Posterior vena cava (tissue), 2 donors: ENCODE measurements at places on chromosomes 11 and 22. TPM values are rescaled to one million over a fixed set of nuclear protein-coding genes. Genes with fewer than 3 reads are reported as not detected.
A peak's percentile ranks its signal among the peaks of the same experiment; 100 is the strongest.

GRCh38 chr11:46057489-46057888, 63.8 kb downstream of the PHF21A start:
- DNase-seq = no peak

DNA sequence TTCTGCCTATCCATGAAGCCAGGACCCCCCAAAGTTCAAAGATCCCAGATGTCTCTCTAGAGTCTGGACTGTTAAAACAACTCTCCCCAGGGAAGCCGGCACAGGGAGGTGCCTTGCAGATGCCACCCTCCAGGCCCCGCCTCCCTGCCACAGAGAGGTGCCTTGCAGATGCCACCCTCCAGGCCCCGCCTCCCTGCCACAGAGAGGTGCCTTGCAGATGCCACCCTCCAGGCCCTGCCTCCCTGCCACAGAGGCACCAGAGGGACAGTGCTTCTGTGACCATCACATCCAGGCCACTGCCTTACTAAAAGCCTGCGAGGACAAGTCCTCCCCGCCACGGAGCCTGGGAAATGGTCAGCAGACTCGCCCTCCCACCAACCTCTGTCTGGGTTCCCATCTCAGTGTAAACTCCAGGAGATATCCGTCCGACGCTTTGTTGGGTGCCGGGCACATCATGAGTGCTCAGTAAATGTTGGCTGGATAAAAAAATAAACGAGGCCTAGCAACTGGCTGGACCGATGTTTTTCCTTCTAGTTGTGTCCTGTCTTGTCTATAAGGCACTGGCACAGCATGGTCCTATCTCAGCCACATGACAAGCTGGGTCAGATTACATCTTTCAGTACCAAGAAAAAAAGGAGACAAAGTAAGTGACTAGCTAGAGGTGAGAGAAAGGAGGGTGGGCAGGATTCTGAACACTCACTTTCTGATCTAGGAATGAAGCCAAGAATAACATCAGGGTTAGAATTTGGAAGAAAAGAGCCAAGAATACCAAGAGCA, 91.2 kb upstream of the CSNK2A3 start:
- no peak for DNase-seq

The SEC14L6 gene
- 0.10 TPM for total RNA-seq

DNA sequence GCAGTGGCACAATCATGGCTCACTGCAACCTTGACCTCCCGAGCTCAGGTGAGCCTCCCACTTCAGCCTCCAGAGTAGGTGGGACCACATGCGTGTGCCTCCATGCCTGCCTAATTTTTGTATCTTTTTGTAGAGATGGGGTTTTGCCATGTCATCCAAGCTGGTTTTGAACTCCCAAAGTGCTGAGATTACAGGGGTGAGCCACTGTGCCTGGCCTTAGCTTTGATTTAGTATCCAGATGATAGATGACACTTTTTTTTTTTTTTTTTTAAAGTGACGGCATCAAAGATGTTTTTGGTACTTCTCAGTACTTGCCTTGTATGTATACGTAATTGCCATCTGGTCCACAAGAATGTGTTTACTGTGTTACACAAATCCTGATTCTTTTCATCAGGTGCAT, 23.4 kb downstream of the LDHAL6A start:
- no peak for DNase-seq

- DNase-seq = peak; percentile 98
These were observed 14.6 kb upstream of the TEF start for GRCh38 chr22:41367039-41367679.

DNA sequence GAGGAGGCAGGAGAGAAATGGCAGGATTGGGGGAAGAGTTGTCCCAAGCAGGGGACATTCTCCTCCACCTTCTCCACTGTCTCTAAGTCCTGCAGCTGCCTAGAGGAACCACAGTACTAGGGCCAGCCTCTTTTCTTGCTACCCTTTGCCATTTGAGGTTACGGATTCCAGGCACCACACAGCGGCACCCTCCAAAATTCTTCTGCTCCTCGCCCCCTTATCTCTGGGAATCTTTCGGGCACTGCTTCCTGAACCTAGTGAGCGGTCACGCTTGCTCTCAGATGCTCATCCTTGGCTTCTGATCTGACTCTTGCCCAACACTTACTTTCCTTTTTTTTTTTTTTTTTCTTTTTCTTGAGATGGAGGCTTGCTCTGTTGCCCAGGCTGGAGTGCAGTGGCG, 26.6 kb upstream of the XBP1 start:
- DNase-seq = no peak

The C11orf65 gene
- 0.19 TPM for total RNA-seq

The C22orf42 gene
- not detected for total RNA-seq

The ADAMTS15 gene
- total RNA-seq = 20.7 TPM

The RRP7A gene
- total RNA-seq = 32.4 TPM

- no peak for DNase-seq
These were observed 2.1 kb downstream of the MFRP start for GRCh38 chr11:119344291-119345010.

The LMNTD2 gene
- total RNA-seq = 0.56 TPM

GRCh38 chr11:12725055-12725862, 51.0 kb downstream of the TEAD1 start:
- no peak for DNase-seq

The LUZP2 gene
- 0.28 TPM for total RNA-seq

DNA sequence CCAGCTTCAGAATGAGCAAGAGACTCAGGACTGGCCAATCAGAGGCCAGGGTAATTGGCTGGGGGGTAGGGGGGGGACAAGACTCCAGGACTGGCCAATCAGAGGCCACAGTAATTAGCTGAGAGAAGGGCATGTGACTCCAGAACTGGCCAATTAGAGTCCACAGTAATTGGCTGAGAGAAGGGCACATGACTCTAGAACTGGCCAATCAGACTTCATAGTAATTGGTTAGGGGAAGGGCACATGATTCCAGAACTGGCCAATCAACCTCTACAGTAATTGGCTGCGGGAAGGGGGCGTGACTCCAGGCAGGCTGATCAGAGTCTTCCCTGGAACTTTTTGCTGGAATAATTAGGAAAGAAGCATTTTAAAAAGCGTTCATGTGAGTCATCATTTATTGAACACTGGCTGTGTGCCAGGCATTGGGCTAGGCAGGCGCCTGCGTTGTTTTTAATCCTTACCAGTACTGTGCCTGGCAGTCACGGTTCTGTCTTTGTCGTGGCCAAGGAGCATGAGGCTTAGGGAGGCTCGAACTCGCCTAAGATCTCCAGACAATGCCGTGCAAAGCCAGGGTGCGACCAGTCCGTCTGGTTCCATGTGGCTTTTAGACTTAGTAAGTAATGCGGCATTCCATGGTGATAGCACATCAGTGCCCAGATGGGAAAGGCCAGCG, 508.1 kb downstream of the TBC1D22A start:
- DNase-seq = no peak

- DNase-seq = no peak
These were observed 56.2 kb downstream of the NAV2 start for GRCh38 chr11:19768815-19769214.

DNA sequence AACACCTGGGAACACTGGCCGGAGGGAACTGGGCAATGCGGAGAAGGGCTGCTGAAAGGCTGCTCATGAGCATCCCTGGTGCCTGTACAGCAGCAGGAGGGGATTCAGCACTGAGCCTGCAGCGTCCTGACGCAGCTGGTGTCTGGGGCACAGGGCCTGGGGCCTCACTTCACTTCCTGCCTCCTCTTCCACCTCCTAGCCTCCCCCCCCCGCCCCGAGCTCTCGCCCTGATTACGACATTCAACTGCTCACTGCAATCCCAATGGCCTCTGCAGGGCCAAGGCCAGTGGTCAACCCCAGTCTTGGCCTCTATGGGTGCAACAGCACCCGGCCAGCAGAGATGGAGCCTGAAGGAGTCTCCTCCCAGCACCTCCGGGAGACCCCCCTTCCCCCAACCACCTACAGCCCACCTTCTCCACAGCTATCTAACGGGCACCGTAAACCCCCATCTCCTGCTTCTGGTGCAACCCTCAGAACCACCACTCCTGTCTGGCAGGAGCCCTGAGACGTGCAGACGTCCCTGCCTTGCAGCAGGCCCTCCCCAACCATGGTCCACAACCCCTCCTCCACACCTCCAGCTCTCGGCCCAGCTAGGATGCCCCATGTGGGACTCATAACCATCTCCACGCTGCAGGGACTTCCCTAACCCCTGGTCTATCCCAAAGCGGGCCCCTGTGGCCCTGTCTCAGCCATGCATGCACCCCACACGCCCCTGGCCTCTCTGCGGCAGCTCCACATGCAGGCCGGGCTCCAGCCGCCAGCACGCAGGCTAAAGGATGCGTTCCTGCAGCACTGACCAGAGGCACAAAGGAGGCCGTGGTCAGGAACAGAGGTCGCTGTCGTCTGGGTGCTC, 38.2 kb downstream of the BRD1 start:
- no peak for DNase-seq

DNA sequence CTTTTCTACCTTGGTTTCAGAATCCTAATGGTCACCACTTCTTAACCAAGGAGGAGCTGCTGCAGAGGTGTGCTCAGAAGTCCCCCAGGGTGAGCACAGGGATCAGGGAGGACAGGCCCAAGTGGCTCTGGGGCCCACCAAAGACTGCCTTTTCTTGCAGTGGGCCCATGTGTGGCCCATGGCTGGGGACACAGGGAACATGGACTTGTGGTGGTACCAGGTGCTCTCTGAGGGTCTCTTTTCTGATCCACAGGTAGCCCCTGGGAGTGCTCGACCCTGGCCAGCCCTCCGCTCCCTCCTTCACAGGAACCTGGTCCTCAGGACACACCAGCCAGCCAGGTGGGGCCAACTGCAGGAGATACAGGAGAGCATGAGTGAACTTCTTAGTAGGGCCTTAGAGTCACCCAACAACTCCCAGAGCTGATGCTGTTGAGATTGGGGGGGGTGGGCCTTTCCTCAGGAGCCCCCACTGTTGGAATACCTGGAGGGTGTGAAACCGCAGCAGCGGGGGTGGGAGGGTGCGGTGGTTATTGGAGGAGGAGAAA, 2.0 kb downstream of the MUS81 start:
- no peak for DNase-seq

GRCh38 chr22:22168190-22168940, 76.2 kb upstream of the VPREB1 start:
- no peak for DNase-seq

The SCN4B gene
- total RNA-seq = 9.8 TPM

DNA sequence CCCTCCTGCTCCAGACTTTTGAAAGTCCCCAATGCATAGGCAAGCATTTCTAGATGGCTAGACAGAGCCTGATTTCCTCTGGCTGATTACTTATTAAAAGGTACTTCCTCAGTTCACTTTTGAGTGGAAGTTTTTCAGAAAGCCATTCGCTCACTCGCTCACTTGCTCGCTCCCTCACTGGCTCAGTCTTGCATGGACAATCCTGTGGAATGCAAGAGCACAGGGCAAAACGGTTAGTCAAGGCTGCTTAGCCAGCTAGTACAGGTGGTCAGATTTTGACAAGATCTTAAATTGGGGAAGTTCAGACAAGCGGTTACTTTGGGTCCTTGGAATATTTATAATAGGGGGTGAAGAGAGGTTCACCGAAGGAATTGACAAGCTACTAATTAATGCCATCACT, 101.0 kb downstream of the ARL14EP start:
- DNase-seq = no peak

- DNase-seq = no peak
These were observed 14.7 kb downstream of the DEPDC5 start for GRCh38 chr22:31768422-31769059.

DNA sequence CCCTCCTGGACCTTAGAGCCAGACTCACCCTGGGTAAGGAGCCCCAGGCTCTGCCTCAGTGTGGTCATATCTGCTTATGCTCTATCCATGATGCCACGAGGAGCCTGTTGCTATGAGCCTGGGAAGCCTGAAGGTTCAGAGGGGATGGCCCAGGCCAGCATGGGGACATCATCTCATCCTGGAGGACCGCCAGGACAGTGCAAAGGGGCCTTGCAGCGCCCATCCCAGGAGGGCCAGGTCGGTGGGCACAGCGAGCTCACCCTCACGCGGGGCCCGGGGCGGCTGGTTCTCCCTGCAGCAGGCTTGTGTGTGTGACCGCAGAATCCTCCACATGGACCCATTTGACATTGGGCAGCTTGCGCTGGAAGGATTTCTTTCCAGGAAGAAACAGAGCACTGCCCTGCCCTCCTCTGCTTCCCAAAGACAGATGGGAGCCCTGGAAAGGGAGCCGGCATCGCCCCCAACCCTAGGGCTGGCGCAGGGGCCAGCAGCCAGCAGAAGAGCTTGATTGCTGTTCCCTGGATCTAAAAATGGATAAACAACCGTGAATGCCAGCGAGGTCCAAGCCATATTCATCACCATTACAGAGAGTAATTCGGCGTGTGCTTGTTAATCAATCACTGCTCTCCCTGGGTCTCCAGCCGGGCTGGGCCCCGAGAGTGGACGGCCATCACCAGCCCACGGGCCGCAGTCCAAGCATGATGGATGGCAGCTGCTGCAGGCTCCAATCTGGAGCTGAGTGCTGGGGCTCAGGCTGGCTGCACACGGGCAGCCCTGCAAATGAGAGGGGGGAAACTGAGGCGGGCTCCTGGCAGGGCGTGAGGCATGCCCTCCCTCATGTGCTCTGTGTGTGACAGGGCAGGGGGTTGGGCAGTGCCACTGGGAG, 739.7 kb downstream of the BRD1 start:
- peak; percentile 59 for DNase-seq

The CRYBB3 gene
- total RNA-seq = not detected

- DNase-seq = no peak
These were observed 908 bp downstream of the LIMK2 start for GRCh38 chr22:31212783-31213629.

The PGA5 gene
- 0.42 TPM for total RNA-seq
